ENCODE measurements at places on chromosomes 12 and 14.

DNA sequence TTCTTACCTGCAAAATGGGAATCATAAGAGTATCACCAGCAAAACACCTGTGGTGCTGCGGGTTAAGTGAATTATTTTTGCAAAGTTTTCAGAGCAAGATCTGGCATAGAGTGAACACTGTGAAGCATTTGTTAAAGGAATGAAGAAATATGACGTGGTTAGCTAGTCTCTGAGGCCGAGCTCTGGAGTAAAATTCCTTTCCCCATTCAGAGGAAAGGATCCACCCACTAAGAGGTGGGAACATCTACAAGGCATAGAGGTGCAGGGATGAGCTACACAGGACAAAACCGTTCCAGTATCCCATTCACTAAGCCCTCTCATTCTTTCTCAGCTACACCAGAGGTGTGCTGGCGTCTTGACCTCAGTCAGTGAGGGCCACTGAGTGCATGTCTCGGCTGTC is 48.5 kb downstream of the JAG2 start:
- no peak for DNase-seq

DNA sequence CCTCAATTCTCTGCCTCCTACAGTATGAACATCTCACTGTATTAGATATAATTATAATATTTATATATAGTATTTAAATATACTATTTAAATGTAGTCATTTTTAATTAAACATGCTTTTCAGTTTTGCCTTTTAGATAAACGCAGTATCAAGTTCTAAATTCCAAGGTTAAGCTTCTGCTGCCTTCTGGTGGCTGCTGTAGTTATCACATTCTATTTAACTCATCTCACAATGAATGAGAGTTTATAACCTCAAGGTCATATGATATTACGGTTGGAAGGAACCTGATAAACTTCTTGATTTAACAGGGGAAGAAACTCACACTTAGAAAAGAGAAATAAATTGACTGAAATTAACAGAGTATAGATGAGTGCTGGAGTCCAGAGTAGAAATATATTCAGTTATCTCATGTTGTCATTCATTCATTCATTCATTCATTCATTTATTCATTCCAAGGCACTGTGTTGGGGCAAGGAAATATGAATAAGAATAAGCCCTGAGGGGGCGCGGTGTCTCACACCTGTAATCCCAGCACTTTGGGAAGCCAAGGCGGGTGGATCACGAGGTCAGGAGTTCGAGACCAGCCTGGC is 31.9 kb downstream of the GUCY2C start:
- DNase-seq, result peak; percentile 23

DNA sequence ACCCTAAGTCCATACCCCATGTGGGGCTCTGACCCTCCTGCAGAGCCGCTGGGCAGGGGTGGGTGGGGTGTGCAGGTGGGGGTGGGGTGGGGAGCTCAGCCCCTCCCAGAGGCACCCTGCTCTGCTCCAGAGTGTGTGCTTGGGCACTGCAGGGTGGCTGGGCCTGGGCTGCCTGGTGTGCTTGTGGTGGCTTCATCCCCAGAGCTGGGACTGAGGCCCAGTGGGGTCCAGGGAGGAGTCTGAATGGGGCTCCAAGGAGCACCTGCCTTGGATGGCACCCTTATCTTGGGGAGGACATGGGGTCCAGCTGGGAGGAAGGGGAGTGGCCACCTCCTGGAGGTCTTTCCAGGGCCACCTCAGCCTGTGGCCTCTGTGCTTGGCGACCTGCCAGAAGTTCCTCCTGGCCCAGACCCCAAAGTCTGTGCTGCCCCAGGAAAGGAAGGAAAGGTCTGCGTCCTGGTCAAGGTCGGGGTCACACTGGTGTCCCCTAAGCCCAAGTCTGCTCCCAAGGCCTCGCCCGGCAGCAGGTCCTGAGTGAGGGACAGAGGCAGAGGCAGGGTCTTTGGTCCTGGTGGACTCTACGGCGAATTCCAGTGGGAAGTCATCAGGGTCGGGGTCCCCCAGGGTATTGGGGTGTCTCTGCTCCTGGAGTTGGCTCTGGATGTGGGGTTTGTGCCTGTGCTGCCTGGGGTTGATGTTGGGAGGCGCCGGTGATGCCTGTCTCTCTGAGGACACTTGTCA is 373.4 kb downstream of the TMEM121 start:
- DNase-seq, result no peak

DNA sequence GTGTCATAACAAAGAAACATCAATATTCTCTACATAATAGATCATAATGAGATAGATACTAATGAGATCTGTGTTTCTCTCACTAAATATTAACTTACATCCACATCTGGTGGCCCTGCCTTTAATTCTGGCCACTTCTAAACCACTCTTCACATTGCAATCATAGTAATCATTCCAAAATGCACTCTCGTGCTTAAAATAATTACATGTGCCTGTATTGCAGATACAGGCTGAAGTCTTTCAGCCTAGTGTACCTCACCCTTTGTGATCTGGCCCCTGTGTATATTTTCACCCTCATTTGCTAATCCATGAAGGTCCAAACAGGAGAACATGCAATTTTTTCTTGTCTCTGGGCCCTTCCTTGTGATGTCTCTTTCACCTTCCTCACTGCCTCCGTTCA is 108.0 kb downstream of the LIN7A start:
- DNase-seq, result no peak

DNA sequence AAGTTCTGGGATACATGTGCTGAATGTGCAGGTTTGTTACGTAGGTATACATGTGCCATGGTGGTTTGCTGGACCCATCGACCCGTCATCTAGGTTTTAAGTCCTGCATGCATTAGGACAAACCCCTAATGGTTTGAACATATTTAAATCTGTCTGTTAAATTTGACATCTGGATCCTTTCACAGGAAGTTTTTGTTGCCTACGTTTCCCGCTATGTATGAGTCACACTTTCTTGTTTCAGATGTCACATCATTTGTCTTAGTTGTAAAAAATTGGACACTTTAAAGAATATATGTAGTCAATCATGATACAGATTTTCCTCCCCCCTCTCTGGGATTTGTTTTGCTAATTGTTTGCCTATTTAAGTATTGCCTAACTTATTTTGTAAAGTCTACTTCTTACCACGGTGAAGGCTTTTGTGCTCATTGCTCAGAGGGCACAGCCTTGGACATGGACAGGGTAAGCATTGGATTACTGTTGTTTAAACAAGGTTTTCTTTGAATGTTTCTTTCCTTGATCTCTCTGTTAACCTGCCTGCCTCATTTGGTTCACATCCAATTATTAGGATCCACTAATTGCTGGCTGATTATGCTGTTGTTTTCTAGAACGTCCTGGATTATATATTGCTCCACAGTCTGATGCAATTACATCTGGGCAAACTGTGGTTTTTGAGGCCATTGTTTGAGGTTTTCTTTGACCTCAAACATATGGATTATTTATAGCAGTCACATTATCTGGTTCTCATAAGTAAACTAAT is 1441.4 kb downstream of the AACS start:
- no peak for DNase-seq

DNA sequence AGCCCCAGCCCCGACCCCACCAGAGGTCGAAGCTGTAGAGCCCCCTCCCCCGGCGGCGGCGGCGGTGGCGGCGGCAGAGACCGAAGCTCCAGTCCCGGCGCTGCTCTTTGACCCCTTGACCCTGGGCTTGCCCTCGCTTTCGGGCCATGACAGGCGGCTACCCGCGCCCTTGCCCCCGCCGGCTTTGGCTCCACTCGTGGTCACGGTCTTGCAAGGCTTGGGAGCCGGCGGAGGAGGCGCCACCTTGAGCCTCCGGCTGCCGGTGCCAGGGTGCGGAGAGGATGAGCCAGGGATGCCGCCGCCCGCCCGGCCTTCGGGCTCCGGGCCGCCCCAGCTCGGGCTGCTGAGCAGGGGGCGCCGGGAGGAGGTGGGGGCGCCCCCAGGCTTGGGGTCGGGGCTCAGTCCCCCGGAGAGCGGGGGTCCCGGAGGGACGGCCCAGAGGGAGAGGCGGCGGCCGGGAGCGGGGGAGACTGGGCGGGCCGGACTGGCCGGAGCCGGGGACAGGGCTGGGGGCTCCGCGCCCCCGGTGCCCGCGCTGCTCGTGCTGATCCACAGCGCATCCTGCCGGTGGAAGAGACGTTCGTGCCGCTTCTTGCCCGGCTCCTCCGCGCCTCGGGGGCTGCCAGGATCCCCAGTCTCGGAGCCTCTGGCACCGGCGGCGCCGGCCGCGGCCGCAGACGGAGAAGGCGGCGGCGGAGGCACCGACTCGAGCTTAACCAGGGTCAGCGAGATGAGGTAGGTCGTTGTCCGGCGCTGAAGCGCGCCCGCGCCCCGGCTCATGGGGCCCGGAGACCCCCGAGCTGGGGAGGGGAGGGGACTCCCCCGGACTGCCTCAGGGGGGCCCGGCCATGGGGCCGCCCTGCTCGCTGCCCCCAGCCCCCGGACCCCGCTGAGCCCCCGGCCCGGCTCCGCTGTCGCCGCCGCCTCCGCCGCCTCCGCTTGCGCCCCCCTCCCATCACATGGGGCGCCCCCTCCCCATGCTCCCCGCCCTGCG is 778 bp downstream of the AGAP2 start:
- no peak for DNase-seq

- DNase-seq, result no peak
Measured at GRCh38 chr12:116597886-116598285, 38.7 kb downstream of the MAP1LC3B2 start.

DNA sequence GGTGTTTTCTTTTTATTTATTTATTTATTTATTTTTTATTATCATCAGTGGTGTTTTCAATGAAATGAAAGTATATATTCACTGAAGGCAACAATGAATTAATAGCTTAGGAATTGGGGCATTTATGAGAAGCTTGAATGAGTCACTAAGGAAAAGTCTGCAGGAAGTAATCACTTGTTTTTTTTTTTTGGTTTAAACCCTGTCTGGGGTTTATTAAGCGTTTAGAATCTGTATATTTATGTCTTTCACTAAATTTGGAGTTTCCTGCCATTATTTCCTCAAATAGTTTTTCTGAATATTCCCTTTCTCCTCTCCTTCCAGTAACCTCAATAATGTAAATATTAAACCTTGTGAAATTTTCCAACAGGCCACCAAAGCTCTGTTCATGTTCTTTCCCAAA is 85.5 kb downstream of the TESC start:
- no peak for DNase-seq

- no peak for DNase-seq
Measured at GRCh38 chr12:109719123-109720022, 5.7 kb downstream of the FAM222A start.

GRCh38 chr12:3990501-3991280 is 117.5 kb upstream of the PARP11 start:
- no peak for DNase-seq

GRCh38 chr14:20714593-20715250 is 26.2 kb downstream of the ANG start:
- DNase-seq, result peak; percentile 79

- DNase-seq, result no peak
Measured at GRCh38 chr12:76533331-76533730, 26.2 kb downstream of the OSBPL8 start.

DNA sequence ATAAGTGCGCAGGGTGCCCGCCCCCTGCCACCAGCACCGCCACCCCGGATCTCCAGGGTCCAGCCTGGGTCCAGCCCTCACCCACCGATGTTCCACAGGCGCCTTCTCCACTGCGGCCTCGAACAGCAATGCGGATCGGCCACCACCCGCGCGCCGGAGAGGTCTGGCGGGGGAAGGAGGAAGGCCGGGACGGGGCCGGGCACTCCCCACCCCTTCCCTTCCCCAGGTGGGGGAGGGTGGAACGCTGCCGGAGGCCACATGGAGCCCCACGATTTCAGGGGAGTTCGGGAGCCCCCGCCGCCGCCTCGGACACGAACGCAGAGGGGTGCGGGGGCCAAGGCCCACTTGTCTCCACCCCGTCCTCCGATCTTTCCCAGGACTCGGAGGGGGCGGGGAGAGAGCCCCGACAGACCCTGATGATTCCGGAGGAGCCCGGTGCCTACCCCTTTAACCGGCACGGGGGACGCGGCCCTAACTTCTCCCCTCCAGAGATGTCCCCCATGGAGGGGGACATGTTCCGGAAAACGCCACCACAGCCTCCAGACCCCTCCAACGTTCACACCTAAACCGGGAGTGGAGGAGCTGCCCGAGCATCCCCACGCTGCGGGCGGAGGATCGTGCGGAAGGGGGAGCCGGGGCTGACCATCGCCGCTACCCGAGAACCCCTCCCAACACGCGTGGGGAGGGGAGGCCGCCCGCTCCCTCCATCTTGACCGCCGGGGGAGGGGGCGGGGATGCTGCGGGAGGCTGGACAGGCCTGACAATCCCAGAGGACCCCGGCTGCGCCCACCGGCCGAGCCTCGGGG is 1.1 kb downstream of the ATXN2 start:
- DNase-seq, result peak; percentile 40

DNA sequence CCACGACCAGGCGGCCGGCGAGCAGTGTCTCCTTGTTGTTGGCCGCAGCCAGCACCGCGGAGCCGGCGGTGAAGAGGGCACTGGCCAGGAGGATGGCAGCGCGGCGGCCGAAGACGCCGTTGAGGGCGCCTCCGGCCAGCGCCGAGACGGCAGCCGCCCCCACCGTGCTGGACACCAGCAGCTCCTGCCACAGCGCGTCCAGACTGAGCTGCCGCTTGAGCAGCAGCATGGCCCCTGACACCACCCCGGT is 691 bp downstream of the SLC2A13 start:
- DNase-seq, result no peak

DNA sequence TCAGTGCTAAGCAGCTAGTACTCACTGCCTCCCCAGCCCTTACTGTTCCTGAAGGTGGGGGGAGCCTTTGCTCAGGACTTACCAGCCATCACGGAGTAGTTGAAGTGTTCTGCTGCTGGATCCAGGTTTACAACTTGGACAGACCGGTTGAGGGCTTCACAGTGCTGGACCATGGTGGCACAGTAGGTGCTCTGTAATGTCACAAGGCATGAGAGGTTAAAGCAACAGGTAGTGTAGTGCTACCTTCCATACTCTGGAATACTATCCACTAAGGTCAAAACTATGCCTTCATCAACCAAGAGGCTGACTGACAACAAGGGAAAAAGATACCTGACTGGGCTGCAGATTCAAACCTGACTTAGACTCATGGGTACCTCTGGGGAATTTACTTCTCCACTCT is 3.0 kb downstream of the GPN3 start:
- no peak for DNase-seq

DNA sequence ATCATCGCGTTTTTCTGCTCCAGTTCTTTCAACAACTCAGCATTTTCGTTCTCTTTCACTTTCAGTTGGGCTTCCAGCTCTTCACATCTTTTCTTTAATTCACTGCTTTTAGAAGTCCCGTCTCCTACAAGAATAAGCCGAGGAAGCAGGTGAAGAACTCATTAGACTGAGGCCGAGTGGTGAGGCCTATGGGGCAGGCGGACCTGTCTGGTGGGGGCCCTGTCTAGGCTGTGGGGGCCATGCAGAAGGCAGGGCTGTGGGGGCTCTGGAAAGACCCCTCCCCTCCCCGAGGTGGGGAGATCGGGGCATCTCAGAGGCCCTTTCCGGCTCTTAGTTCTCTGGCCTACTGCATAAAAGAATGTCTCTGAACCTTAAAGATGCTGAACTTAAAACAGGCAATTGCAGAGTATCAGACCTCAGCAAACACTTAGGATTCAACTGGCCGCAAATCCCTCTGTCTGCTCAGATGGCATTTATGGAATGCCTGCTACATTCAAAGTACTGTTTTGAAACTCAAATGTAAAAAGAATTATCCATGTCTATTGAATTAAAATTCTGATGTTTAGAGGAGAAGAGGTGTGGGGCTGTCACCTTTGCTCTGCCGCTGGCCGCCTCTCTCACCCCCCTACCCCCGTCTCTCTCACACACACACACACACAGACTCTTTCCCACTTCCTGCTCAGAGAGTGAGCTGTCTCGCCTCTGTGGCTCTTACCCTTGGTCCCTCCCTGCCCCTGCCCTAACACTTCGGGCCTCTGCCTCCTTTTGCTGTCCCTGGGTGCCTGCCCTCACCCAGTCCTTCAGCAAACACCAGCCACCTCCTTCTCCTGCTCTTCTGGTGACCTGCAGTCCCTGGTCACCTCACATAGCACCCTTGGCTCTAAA is 34.7 kb downstream of the CCDC92 start:
- no peak for DNase-seq

- peak; percentile 58 for DNase-seq
Measured at GRCh38 chr12:49959685-49960473, 1.8 kb upstream of the AQP5 start.

Measured in mammary epithelial cell (primary cell).